ENCODE measurements at places on chromosomes 11 and 22.

DNA sequence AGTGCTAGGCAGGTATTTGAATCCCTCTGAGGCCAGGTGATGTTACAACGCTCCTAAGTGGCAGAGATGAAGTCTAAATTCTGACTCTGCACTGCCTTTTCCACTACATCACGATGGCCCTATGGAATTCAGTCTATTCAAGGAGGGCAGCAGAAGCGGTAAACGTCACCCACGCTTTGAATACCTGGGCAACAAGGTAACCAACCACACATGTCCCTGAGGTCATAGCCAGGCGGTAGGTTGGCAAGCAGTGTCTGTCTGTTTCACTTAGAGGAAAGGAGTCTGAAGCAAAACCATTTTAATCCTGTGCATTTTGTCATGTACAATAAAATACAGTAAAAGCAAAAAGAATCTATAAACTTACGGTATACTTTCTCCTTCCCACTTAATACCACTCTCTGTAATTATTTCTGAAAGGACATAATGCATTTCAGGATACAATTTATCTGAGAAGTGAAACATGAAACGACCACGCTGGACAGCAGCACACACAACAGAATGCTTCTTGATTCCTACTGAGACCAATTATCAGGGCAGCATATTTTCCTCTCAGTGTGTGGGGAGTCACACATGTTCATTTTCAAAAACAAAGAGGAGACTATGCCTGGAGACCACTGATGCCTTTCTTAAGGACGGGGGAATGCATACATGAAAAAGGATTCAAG lies 51.3 kb downstream of the PRDM10 start:
- no peak for DNase-seq

GRCh38 chr11:19382131-19382611 lies 141.4 kb upstream of the E2F8 start:
- DNase-seq = no peak

GRCh38 chr11:73221451-73221850 lies 3.4 kb downstream of the P2RY2 start:
- no peak for DNase-seq

GRCh38 chr11:47179655-47179991 lies 2.9 kb upstream of the ARFGAP2 start:
- DNase-seq = no peak

DNA sequence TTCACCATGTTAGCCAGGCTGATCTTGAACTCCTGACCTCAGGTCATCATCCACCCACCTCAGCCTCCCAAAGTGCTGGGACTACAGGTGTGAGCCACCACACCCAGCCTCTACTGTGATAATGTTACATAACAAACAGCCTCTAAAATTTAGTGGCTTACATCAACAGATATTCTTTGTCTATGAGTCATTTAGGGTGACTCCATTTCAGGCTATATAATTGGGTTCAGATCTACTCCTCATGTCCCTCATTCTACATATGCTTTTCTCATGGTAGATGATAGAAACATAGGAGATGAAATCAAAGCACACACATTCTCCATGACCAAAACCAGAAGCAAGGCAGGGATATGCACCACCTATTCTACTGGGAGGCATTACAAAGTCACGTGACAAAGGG lies 72.7 kb downstream of the SIK2 start:
- no peak for DNase-seq

DNA sequence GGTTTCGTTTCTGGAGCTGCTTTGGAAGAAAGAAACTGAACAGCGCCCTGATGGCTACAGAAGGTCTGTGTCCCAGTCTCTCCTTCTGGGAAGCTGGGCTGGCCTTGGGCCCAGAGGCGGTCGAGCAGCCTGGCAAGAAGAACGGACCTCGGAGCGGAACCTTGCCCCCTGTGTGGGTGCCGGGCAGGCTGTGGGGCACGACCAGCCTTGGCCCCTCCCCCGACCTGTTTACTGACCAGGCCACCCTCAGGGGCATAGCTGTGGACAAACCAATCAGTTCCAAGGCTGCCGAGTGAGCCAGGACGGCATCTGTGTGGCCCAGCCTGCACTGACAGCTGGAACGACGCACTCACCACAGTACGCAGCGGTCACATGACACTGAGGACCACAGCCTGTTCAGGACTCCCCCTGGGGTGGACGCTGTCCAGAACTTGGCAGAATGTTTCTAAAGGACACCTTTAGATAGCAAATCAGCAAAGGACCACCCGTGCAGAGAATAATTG lies 7.2 kb downstream of the PIM3 start:
- DNase-seq = no peak
